ENCODE measurements at places on chromosomes 12 and 14.

DNA sequence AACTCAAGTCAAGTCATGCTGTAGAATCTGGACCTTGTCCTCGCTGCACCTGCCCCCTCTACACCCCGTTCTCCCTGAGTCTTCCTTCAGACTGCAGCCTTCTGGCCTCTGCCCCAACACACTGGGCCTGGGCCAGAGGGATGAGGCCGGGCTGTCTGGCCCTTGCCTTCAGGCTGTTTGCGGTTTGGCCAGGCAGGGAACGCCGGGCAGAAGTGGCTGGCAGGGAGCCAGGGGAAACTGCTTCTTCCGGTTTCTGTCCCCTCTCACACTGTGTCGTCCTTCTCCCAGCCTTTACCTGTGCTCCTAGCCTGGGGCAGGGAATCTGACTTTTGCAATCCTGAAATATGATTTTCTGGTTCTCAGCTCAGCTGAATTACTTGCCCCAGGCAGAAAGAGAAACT is 13.5 kb downstream of the DGLUCY start:
- no peak for DNase-seq

GRCh38 chr14:61342932-61343331 is 21.6 kb downstream of the PRKCH start:
- DNase-seq: no peak

- no peak for DNase-seq
These were observed 2.5 kb downstream of the RASSF3 start for GRCh38 chr12:64612843-64613242.

- DNase-seq: no peak
These were observed 42.9 kb upstream of the AP4S1 start for GRCh38 chr14:30982533-30982932.

- no peak for DNase-seq
These were observed 2.7 kb upstream of the RABGGTA start for GRCh38 chr14:24274101-24274543.

GRCh38 chr14:37816135-37816534 is 220.7 kb downstream of the TTC6 start:
- no peak for DNase-seq

DNA sequence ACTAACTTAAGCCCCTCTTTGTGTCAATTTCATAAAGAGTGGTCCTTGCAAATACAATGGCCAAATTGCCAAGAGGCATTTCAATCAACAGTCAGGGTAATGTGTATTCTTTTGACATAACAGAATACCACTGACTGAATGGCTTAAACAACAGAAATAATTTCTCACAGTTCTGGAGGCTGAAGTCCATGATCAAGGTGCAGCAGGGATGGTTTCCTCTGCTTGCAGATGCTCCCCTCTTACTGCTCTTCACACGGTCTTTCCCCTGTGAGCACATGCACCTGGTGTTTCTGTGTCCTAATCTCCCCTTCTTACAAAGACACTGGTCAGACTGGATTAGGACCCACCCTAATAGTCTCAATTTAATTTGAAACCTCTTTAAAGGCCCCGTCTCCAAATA is 31.9 kb downstream of the FGFR1OP2 start:
- DNase-seq: no peak

DNA sequence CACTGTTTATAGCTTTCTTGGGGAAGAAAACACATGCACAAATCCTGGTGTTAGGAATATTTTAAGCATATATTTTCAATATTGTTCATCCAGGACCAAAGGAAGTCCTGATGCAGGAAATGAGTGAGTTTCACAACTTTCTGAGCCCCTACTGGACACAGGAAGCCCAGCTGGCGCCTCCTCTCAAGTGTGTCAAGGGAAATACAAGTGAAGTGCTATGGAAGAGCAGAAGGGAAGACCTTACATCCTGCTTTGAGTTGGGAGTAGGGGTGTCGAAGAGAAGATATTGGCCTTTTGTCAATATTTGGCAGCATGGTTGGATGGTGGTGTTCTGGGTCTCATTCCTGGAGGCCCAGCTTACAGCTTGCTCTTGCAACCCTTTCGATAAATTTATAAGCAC is 66.1 kb upstream of the ZDHHC17 start:
- no peak for DNase-seq

DNA sequence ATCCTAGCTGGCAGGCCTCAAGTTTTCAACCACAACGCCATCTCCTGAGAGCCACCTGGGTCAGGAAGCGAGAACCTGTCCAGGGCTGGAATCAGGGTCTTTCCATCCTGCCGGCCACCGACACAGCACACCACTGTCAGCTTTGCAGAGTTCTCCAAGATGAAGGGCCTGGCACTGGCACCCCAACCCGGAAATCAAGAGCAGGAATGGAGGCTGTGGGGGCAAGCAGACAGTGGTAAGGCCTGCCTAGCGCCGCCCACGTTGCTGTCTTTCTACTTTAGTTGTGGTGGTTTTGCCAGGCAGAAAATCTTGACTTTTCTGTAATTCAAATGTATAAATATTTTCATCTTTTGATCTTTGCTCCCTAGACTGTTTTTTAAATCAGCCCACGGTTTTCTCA is 90.7 kb downstream of the ITPK1 start:
- DNase-seq: no peak

- no peak for DNase-seq
These were observed 355.5 kb downstream of the DPF3 start for GRCh38 chr14:72538387-72538786.

GRCh38 chr14:54329082-54329695 is 67.6 kb upstream of the CDKN3 start:
- no peak for DNase-seq

DNA sequence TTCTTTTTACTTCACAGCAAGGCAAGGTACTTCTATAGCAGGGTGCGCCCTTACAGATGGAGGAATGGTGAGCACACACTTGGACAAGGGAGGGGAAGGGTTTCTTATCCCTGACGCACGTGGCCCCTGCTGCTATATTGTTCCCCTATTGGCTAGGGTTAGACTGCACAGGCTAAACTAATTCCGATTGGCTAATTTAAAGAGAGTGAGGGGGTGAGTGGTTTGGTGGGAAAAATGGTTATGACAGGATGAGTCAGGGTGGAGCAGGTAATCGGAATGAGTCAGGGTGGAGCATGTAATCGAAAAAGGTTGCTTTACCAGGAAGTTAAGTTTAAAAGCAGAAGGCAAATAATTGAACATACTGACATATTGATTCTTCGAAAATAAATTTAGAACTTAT is 23.7 kb upstream of the RAB21 start:
- DNase-seq: no peak

DNA sequence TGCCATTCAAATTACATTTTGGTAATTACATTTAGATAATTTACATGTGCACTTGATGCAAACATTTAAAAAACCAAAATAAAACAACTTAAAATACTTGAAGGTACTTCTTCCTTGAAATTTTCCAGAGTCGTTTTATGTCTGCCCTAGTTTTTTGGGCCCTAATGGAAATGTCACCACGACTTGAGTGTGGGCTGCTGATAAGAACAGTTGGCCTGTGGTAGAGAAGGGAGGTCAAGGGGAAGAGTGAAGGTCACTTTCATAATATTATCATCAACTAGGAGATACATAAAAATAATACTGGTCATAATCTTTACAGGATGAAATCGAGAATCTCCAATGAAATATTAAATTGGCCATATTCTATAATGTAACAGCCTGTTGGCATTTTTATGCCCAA is 23.1 kb downstream of the ZDHHC17 start:
- DNase-seq: no peak

DNA sequence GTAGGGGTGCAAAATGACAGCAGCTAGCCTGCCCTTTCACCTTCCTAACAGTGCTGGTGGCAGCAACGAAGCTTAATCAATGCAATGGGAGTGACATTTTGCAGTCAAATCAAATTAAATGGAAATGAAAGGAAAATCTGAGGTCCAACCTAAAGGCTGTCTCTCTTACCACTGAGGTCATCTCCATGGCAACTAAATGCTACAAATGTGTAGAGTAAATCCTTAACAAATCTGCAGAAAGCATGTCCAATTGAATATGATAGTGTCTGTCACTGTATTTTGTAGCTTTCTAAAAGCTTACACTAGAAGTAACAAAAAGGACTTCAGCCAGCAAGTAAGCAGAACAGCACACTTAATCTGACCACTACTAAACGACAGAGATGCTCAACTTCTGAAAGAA is 488.8 kb downstream of the BCAT1 start:
- no peak for DNase-seq

GRCh38 chr12:101823039-101823438 is 7.7 kb downstream of the GNPTAB start:
- no peak for DNase-seq

Data from SW 1271 (cell line).